ENCODE measurements at places on chromosomes 7 and 10.

GRCh38 chr7:1053002-1053411 is 8.7 kb downstream of the GPR146 start:
- no peak for ATAC-seq

- ATAC-seq, result no peak
Observed at GRCh38 chr10:37234692-37235091, 109.3 kb downstream of the ANKRD30A start.

DNA sequence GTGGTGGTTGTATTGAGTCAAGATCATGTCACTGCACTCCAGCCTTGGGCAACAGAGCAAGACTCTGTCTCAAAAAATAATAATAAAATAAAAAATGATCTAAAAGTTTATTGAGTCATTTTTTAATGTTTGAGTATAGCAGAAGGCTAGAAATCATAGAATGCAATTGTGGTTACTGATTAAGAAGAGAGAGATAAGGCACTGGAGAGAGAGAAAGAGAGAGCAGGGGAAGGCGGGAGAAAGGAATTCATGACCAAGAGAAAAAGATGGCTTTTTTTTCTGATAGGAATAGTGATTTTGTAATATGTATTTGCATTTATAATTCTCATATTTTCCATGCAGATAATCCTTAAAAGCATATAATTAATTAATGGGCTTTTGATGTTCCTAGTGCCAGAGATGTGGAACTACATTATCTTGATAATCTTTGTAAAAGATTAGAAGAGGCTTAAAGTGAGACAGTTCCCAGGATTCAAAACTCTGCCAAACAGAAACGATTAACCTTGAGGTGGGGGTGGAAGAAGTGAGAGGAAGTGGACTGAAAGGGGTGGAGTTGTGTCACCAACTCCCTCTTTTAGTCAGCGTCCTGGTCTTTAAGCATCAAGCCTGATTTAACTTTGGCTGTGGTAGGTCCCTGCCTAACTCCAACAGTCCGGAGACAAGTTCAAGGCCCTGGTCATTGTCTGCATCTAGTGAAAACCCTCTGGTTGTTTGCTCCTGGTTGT is 76.2 kb downstream of the CHN2 start:
- ATAC-seq, result no peak

DNA sequence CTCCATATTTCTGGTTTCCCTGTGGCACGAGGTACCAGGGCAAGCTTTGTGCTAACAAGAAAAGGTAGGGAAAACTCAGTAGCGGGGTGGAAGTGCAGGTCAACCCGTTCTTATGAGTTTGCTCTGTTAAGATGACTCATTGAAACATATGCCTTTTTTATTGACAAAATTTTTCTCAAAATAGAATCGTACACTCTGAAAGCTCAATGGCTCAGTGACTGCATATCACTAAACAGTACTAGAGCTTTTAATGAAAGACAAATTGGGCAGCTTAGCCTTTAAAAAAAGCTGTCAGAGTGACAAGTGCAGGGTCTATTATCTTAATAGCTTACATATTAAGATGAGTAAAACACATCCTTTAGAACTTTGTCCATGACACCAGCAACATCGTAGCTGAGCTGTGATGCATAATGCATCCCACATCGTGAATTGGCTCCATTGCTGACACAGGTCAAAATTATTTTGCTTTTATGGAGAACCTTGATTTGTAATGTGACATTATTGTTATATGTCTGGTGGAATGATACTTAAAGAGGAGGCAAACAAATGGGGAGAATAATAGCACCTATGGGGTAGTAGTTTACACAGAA is 264.4 kb downstream of the ETV1 start:
- no peak for ATAC-seq

DNA sequence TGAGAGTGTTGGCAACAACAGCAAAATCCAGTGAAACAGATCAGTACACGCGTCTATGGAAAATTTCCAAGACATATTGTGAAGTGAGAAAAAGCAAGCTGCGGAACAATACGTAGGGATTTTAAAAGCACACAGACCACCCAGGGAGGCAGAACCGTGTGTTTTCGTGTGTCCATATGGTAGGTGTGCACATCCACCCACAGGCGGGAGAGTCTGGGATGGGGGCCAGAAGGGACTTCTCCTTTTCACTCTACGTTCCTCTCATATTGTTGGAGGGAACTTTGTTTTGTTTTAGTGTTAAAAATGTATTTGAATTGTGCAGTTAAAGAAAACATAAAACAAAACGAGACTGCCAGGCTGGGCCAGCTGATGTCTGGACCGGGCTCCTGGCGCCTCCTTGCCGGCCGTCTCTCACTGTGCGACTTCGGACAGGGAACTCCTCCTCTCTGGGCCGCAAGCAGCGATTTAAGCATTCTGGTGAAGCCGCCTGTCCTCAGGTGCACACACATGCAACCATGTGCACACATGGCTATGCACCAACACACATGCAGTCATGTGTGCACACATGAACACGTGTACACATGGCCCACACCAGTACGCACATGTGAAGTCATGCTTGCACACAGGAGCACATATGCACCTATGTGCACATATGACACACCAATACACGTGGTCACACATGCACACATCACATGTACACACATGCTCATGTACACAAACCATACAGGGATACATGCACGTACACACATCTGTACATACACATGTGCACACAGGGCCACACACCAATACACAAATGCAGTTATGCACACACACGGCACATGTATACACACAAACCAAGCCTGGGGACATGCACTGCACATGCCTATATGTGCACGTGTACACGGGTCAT is 141.1 kb downstream of the ELFN1 start:
- no peak for ATAC-seq

- no peak for ATAC-seq
Observed at GRCh38 chr10:11880151-11881029, 57.2 kb downstream of the PROSER2 start.

DNA sequence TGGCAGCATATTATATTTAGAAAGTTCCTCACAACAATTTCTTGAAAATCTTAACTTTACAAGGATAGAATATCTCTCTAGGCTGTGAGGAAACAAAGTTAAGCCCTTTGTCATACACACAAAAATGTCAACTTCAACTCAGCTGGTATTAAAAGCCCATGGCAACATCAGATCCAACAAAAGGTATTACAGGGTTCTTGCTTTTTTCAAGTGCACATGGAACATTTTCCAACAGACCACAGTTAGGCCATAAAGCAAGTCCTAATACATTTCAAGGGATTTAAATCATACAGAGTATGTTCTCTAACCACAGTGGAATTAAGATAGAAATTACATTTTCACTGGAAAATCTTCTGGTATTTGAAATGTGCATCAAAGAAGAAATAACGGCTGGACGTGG is 71.9 kb upstream of the OIT3 start:
- no peak for ATAC-seq

DNA sequence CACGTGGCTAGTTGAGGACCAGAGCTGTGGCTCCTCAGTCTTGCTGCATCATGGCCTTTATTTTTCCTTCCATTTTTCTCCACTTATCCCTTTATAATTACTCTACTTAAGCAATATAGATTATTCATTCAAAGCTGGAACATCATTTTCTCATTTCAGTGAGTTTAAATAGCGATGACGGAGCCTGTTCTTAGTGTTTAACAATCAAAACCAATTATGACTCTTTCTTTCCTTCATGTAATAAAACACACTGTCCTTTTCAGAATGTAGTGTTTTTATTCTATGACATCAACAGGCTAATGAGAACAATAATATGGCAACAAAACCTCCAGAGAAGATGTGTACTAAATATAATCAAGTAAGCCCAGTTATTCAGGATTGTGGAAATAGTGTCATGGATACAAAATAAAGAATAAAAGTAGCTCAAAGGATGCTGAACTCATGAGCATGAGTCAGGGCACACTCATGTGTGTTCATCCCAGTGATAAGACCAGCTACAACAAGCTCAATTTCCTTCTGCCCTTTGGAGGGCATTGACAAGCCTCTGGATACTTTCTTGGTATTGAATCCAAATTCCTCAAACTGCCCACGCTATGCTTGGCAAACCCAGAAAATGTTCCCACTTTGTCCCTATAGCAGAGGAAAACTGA is 188.4 kb downstream of the CYP26A1 start:
- no peak for ATAC-seq

DNA sequence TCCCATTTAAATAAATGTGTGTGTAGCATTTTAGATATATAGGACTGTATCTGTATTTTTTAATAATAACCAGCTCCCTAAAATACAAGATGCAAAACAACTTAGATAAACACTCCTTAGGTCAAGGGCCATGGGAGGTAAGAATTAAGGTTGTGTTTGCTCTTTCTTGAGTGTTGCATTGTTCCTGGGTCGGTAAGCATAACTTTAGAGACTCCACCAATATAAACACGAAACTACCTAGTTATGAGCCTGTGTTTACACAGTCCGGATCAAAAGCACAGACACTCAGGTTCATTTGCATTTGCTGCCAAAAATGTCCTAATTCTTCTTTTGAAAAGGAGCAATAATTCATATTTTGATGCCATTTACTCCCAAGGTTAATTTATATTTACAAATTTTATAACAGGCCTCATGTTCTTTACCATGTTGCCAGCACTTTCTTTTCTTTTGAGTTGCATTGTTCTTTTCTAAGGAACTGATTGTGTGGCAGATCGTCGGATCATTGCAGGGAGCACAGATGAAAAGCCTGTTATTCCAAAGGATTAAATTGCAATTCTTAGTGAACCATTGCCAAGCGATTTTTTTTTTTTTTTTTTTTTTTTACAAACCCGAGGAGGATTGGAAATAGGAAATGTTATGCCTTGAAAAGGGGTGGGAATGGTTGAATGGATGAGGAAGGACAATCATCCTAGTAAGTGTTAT is 45.8 kb upstream of the GLCCI1 start:
- no peak for ATAC-seq

DNA sequence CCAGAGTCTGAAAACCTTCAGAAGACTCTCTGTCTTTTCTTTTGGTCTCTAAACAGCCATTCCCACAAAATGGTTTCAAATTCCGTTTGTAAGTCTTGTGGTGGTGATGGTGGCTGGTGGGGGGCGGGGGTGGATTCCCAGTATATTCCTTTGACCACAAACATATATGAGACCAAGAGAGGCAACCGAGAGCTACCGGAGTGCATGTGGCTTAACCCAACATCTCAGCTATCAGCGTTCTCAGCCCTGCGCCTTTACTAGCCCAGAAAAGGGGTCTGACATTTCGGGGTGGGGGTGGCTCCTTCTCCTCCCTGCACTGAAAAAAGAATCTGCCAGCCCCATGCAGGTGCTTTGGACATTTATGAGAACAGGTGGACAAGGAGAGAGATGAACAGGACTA is 621.1 kb downstream of the ACTR3B start:
- ATAC-seq, result no peak

DNA sequence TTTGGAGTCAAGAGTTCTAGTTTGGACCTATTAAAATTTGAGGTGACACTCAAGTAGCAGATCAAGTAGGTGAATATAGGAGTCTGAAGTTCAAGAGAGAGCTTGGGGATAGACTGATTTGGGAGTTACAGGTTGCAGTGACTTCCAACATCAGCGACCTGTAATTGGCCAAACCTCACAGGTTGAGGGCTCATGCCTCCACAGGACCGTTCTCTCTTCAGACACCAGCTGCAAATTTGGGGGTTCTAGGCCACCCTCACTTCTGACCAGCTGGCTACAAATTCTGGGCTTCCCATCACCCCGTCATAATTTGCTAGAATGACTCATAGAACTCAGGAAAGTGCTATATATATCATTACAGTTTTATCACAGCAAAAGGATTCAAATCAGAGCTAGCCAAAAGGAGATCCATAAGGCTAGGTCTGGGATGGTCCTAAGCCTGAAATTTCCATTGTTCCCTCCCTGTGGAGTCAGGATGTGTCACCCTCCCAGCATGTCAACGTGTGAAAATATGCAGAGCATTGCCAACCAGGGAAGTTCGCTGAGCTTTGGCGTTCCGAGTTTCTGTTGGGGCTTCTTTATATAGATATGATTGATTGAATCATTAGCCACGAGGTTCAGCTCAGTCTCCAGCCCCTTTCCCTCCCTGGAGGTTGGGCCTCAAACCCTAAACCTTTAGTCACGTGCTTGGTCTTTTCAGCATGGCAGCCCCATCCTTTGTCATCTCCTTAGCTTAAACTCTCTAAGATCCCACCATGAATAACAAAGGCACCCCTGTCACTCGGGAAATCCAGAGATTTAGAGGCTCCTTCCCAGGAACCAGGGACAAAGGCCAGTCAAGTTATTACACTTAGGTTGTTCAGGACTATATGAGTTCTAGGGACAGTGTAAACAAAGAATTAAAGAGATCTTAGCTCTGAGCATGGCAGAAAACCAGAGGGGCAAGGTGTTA is 20.7 kb upstream of the ZNF212 start:
- ATAC-seq, result no peak

- ATAC-seq, result no peak
Observed at GRCh38 chr7:132029369-132030085, 473.1 kb upstream of the PODXL start.

- ATAC-seq, result no peak
Observed at GRCh38 chr10:76547352-76547972, 1090.1 kb downstream of the KCNMA1 start.

DNA sequence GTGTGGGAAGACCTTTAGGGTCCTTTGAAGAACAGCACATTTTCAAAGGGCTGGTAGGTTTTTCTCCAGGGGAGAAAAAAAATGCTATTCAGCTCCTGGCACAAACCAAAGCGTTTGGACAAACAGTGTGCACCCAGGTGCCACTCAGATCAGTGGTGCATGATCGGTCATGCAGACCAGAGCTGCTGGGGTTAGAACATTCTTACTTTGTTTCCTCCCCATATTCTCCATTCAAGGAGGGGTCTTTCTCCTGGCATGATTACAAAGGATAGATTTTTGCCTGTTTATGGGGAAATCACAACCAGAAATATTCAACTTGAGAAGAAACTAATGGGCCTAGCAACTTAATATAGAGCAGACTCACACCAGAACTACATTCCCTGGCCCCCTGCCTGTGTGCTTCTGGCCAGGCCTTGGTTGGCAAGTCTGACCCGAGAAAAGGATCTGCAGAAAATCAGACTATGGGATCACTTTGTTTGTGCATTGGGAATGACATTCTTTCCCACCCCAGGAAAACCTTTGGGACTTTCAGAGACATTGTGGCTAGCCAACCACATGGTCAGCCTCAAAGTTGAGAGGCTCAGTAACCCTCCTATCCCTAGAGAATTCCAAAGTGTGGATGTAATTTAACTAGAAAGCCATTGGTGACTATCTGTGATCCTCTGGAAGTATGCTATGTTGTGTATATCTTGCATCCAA is 82.3 kb upstream of the FGL2 start:
- no peak for ATAC-seq

Data from activated CD4-positive, CD25-positive, alpha-beta regulatory T cell treated with anti-CD3 and anti-CD28 coated beads, Interleukin-2, amount 50 U/mL, for 24 hours (primary cell).